ENCODE measurements at places on chromosomes 4 and X.
A peak's percentile ranks its signal among the peaks of the same experiment; 100 is the strongest.

DNA sequence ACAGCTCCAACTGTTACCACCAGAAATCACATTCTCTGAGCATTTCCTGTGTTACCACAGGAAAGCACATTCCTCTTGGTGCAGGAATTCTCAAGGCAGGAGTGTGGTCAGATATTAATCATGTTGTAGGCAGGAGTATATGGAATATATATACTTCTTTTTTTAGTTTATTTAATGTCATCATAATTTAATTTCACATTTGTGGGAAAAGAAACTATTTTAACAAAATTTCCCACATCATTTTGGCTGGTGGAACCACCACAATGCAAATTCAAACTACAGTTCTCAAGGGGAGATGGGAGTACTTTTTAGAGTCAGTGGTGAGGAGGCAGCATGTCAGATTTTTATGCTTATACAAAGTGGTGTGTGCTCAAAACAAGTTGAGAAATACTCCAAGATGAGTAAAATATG lies 139.0 kb downstream of the ATP10D start:
- no peak for DNase-seq

DNA sequence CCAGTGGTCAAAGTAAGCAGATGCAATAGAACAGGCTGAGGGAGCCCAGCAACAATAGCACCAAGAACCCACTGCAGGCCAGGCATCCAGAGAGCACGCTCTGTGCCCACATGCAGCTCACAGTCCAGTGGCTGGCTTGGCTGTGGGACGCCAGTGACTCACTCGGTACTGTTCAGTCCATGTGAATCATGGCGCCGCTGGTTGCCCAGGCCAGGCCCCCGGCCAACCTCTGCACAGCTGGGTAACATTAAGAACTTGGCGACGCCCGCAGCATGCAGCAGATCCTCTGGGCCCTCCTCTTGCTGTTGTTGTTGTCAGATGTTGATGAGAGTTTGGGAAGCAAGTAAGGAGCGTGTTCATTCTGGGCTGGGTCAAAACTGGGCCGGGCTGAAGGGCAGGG lies 60.5 kb downstream of the MSX1 start:
- DNase-seq, result no peak

DNA sequence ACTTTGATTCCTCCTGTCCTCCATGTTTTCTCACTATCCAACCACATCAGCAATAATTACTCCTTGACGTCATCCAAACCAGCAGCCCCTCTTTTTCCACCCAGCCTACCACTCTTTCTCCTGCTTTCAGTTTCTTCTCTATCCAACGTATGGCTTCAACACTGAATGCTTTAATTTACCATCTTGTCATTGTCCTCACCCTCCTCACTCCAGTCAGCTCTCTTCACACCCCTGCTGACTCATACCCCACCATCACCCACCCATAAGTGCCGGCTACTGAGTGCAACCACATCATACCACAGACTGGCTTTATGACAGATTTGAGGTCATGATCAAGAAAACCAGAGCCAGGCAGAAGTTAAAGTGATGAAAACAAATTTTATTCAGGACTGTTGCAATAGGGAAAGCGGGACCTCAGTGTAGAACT lies 9.8 kb upstream of the ANXA5 start:
- DNase-seq, result peak; percentile 49

GRCh38 chrX:151710457-151710856 lies 5.4 kb upstream of the FATE1 start:
- DNase-seq, result no peak

- DNase-seq, result no peak
Measured at GRCh38 chr4:74157154-74157553, 764 bp upstream of the MTHFD2L start.

GRCh38 chrX:40266490-40267333 lies 169.0 kb upstream of the BCOR start:
- no peak for DNase-seq

DNA sequence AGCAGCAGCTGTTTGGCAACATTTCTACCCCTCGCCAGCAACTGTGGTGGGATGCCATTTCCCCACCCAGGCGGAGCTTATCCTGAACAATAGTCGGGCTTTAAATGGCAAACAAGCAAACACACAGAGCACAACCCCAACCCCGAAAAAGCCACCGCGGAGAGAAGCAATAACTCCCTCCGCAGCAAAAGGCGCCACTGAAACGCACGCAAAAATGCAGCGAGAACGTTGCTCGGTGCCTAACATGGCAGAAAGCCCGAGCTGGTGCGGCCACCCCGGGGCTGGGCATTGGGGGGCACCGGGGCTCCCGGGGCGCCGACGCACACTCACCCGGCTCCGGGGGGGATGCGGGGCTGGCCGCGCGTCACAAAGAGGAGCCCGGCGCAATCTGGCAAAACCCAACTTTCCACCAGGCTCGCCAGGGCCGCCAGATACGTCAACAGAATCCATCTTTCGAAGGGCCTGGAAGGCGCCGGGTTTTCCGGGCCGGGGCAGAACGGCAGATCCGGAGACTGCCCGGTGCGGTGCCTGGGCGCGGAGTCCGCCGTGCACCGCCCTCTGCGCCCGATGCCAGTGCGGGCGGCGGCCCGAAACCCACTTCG lies 818 bp downstream of the RAI2 start:
- no peak for DNase-seq

DNA sequence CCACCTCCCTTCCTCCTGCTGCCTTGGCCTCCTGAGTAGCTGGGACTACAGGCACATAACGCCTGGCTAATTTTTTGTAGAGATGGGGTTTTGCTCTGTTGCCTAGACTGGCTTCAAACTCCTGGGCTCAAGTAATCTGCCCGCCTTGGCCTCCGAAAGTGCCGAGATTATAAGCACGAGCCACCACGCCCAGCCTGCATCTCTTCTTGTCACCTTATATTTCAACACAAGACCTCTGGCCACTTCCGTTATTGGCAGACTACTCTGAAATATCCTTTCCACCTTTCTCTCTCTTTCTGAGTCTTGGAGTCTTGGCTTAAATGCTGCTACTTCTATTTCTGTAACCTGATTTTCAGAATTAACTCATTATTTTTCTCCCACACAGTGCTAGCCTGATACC lies 5.6 kb downstream of the KIAA0232 start:
- no peak for DNase-seq

GRCh38 chr4:180134091-180134866 lies 2108.9 kb upstream of the TENM3 start:
- no peak for DNase-seq

DNA sequence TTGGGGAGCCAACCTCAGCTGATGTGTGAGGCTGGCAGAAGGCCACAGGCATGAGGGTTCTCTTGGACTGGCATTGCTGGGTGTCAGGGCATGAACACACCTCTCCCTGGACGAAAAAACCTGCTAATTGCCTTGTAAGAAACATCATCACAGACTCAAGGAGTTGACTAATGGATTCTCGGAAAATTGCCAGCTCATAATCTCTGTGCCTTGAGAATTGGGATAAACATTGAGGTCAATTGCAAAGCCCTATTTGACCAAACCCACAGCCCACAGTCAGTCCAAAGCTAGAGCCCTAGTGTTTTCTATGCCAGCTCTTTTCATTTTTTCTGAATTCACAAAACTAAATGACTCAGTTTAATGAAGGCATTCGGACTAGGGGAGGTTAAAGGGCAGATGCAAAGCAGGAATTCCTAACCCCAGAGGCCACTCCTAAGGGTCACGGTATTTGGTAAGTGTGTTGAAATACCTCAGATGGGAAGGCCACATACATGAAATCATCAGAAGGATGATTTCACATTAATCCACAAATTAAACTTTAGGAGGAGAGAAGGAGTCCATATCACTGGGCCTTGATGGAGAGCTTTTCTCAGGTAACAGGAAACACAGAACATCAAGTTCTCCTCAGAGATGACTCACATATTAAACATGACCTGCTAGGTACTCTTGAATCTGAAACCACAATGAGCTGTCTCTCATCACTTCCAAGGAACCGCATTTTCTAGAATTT lies 39.0 kb upstream of the RASL11B start:
- no peak for DNase-seq

GRCh38 chr4:85720735-85721134 lies 245.8 kb downstream of the ARHGAP24 start:
- DNase-seq, result no peak

Measured in stimulated activated CD4-positive, alpha-beta T cell treated with anti-CD3 and anti-CD28 coated beads, Interleukin-1b, Interleukin-23, amount 100 ng/mL, for 24 hours (primary cell).